Mesothelial cell of epicardium (in vitro differentiated cells): ENCODE measurements at places on chromosomes 7 and 10. TPM values are rescaled to one million over a fixed set of nuclear protein-coding genes. Genes with fewer than 3 reads are reported as not detected.

- DNase-seq: no peak
Measured at GRCh38 chr10:46291817-46292572, 5.2 kb downstream of the ANTXRL start.

DNA sequence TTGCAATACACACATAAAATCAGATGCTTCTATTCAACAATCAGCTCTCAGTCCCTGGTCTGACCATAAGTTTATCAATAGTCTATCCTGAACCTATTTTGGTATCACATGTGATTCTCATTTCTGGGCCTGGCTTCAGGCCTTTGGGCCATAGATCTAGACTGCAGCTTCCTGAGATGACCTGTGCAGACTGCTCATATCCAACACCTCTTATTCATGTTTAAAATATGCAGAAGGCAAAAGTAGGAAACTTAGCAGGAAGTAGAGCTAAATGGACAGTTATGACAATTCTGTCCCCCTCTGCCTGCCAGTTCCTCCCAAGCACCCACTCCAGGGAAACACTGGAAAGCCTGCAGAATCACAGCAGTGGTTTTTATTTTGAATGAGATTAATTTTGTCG lies 53.3 kb downstream of the C7orf25 start:
- no peak for DNase-seq

DNA sequence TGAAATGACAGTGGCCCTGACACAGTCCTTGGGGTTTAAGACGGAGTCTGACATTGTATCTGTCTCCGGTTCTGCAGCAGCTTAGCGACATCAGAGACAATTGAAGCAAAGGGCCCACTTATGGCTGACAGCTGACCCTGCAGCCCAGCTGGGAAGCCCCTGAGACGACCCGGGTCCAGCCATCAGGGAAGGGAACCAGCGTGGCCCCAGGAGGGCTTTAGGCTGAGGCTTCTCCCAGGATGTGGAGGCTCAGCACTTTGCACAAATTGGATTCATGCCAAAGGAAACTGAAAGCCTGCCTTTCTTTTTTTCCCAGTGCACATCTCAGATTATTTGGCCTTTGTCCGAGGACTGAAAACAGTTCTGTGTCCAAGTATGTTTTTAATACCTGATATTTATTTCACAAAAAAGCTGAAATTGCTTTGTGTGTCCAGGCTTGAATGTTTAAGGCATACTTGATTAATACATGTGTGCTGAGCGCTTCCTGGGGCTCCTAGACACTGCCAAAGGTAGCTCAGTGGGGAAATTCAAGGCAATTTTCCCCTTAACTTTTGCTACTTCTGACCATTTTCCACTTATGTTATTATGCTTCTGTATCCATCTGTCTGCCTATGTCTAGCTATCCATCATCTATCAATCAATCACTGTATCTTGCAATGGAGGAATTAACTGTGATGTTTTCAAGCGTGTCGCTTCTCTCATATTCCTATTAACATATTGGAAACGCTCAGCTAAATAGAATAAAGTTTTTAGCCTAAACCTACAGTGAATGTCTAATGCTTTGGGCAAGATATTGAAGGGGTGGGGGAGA lies 34.8 kb downstream of the KLF6 start:
- DNase-seq: peak; percentile 47

GRCh38 chr7:150806863-150807262 lies 6.3 kb downstream of the TMEM176A start:
- DNase-seq: no peak

GRCh38 chr7:22114440-22114981 lies 168.8 kb upstream of the CDCA7L start:
- no peak for DNase-seq

DNA sequence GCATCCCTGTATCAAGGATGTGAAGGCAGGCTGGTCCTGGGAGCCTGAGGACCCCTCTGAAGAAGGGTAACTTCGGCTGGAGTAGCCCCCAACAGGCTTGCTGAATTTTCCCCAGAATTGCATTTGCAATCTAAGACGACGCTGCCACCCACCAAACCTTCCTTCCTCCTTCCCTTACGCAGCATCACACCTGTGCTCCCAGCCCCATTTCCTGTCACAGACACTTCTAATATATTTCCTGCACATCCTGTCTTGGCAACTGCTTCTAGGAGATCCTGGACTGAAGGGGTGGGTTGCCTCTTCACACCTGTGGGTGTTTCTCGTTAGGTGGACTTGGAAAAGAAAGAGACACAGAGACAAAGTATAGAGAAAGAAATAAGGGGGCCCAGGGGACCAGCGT lies 9.4 kb upstream of the PGAM1 start:
- DNase-seq: no peak

GRCh38 chr10:34475786-34476185 lies 339.3 kb downstream of the PARD3 start:
- DNase-seq: no peak

- no peak for DNase-seq
Measured at GRCh38 chr10:114544045-114544659, 113.9 kb downstream of the ABLIM1 start.

GRCh38 chr10:127535802-127536515 lies 13.2 kb upstream of the NPS start:
- no peak for DNase-seq

- no peak for DNase-seq
Measured at GRCh38 chr10:121935702-121936101, 7.9 kb upstream of the ATE1 start.

GRCh38 chr7:149870701-149871483 lies 2.9 kb upstream of the ATP6V0E2 start:
- peak; percentile 22 for DNase-seq

DNA sequence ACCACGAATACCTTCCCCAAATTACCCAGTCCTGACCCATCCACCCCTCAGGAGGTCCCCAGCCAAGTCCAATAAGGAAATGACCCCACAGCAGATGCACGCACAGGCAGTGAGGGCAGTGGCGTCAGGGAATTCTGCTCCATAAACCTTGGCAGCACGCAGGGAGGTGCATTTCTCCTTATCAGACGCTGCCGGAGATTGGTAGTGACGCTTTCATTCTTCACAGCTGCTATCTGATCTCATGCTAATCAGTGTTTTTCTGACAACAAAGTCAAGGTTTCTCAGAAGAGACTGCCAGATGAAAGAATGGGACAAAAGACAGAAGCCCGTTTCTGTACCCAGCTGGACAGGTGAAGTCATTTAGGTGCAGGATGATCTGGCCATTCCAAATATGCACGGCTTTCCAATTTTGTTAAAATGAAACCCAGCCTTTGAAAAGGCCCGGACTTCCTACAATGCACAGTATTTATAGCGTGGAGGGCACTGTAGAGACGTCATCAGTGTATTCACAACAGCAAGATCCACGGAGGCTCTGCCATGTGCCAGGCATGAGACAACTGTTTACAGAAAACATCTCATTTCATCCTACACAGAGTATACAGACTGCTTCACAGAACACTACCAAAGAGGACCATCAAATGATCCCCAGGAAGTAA lies 35.3 kb downstream of the DIP2C start:
- DNase-seq: no peak

DNA sequence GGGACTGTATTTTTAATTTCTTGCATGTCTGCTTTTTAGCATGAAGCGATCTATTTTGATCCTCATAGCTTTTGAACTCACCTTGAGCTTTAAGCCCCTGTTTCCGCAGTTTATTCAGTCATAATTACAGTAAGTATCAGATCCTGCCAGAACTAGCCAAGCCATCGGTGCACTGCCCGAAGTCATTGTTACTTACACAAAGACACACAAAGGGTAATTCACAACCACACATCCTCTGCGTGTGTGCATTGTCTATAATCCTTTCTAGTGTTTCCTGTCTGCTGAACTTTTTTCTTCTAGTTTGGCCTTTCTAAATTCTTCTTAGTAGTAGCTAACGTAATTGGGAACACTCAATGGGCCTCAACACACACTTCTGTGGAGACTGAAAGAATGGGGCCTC lies 133.0 kb downstream of the SFMBT2 start:
- no peak for DNase-seq

GRCh38 chr10:133127291-133128125 lies 32.5 kb upstream of the KNDC1 start:
- no peak for DNase-seq

- no peak for DNase-seq
Measured at GRCh38 chr7:69177941-69178494, 420.3 kb upstream of the AUTS2 start.

DNA sequence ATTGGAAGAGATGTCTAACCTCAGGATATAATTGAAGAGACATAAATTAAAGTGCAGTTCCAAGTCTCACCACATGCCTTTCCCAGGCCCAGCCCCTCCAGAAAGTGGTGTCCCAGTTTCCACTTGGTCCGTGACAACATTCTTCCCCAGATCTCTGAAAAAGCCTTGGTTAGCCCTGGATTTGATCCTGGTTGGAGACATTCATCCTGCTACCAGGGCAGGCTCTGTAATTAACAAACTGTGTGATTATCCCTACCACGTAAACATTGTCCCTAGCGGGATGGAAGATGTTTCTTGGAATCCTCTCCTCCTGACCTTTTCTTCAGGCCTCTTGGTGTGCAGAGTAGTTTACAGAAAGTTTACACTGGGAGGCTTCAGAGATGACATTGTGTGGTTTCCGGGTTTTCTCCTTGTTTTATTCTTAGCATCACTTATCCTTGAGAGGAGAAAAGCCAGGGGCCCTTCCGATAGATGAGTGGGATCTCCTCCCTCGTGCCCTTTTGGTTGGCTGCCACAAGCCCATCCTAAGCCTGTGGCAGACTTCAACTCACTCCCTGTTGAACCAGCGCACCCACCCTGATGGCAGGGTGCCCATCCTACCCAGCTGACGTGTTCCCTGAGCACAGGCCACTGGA lies 83.8 kb downstream of the COL13A1 start:
- no peak for DNase-seq

- no peak for DNase-seq
Measured at GRCh38 chr10:37467246-37467645, 341.8 kb downstream of the ANKRD30A start.

GRCh38 chr10:86596266-86596665 lies 58.1 kb upstream of the OPN4 start:
- DNase-seq: no peak

GRCh38 chr10:97861097-97861750 lies 11.6 kb downstream of the GOLGA7B start:
- no peak for DNase-seq

- no peak for DNase-seq
Measured at GRCh38 chr7:49771427-49772176, 1.8 kb upstream of the VWC2 start.

OR6B1 gene
- not detected in 3 replicates for total RNA-seq

HOXA2 gene
- total RNA-seq: 30.3 to 33.9 TPM (median 30.8 TPM) in 3 replicates

PPRC1 gene
- total RNA-seq: 62.6 to 65.0 TPM (median 64.9 TPM) in 3 replicates

PLPP4 gene
- total RNA-seq: 7.4 to 8.8 TPM (median 8.7 TPM) in 3 replicates

C7orf57 gene
- not detected in 3 replicates for total RNA-seq

IFIT1B gene
- not detected in 3 replicates for total RNA-seq

IFIT5 gene
- 19.1 to 20.5 TPM (median 20.1 TPM) in 3 replicates for total RNA-seq
